ENCODE measurements at places on chromosomes 11 and 22.

- DNase-seq, result no peak
Observed at GRCh38 chr11:133957900-133958299, 1.1 kb upstream of the IGSF9B start.

- DNase-seq, result no peak
Observed at GRCh38 chr11:6127881-6128280, 20.4 kb downstream of the OR56B4 start.

DNA sequence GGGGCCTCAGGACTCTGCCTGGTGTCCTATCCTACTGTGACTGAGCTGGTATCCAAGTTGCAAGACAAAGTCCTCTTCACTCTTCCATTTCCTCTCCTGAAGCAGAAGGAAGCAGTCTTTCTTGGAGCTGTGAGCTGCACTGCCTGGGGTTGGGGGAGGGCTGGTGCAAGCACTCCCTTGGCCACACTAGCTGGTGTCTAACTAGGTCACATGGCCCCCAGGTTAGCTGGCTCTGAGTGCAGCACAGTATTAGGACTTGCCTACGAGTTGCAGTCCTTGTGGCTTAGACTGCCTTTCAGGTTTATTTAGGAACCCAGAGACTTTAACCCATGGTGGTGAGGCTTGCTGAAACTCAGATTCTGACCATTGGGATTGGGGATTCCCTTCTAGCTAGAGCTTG lies 138.9 kb downstream of the NELL1 start:
- no peak for DNase-seq

DNA sequence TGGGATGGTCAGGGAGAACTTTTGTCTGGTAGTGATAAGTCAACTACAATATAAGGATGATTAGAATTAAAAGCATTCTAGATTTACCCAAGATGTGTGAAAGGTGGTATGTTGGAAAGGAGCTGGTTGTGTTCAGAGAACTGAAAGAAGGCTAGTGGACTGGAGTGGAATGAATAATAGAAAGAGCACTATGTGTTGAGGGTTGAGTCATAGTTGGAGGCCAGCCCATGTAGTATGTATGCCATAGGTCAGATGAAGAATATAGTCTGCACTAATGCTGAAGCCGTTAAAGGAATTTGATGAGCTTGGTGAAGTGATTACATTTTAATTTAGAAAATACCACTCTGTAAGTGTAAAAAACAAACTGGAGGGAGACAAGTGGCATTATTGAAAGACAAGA lies 514.1 kb downstream of the CNTN5 start:
- DNase-seq, result no peak

DNA sequence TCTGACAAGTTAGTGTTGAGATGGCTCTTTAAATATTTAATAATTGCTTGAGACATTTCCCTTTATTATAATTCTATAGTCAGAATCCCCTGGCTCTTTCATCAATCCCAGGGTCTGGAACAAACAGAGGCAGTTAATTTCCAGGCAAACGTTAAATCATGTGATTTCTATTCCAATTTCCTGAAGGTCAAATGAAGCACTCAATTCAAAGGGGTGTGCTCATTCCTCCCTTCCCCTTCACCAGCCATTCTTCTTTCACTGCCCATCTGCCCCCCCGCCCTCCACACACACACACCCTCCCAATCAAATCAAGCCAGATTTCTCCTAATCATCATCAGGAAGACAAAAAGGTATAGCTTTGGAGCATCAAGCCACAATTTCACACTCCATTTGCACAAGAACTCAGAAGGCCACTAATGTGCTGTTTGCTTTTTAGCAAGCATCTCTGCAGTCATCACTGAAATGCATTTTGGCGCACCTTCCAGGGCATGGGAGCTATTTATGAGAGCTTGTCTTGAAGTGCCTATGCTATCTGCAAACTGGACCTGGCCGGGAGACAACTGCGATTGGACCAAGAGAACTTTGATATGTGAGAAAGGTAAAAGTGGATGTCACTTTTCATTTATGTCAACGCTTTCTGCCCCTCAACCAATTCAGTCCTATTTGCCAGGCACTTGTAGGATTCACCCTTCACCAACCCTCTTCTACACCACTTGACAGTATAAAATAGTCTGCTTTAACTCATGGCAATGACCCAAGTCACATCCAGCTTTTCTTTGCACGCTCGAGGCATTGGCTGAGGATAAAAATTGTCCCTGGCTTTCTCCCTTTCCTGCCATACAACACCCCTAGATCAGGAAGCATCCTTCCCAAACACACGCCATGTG lies 315.1 kb upstream of the API5 start:
- no peak for DNase-seq

- no peak for DNase-seq
Observed at GRCh38 chr22:24497841-24498258, 2.7 kb downstream of the UPB1 start.

- DNase-seq, result peak; percentile 85
Observed at GRCh38 chr11:62839050-62839945, at the start of gene WDR74. Gene WDR74, minus strand, starts transcription at chr11:62839590. Its CDS starts 20 bp downstream, at chr11:62839570.

DNA sequence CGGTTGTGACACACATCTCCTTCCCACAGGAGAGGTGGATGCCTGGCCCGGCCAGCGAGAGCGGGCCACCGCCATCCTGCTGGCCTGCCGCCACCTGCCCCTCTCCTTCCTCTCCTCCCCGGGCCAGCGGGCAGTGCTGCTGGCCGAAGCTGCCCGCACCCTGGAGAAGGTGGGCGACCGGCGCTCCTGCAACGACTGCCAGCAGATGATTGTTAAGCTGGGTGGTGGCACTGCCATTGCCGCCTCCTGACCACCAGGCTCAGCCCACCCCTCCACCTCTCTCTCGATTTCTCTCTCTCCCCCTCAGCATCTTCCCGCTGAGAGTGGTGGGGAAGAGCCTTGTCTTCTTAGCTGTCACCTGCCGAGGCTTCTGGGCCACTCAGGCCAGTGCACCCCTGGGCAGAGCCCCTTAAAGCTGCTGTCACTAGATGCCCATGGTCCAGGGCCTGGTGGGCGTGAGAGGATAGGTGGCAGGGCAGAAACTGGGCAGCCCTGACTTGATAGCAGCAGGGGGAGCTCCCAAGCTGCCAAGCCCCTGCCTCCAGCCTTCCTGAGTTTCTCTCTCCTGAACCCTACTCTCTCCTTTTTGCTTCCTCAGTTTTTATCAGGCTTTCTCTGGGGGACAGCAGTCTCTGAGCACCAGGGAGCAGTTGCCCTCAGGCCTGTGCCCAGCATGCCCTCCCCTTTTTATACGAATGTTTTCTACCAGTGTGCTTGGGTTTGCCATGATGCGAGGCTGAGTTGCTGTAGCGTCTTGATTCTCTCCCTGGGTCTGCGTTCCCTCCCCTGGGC lies 9.3 kb downstream of the SHISA8 start:
- no peak for DNase-seq

DNA sequence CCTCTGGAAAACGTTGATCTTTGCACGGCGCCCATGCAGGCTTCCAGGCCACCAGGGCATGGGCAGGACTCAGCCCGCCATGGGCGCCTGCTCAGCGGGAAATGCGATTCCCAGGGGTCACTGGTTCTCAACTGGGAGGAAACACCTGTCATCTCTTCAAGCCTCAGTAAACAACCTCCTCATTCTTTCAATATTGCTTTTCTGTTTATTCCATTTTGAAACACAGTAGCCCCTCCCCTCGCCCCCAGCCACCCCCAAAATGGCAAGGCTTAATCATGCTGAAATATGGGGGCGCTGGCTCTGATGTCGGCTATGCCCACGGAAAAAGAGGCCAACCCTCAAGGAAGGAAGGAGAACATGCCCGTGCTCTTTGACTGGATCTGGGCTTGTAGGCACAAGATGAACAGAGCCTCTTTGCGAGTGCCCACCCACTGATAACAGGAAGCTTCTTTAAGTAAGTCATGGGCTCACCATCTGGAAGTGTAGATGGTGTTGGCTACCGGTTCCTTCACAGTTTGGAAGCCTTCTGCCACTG lies 594 bp upstream of the POU2AF1 start:
- DNase-seq, result no peak
